ENCODE measurements at places on chromosomes 12 and 14.

DNA sequence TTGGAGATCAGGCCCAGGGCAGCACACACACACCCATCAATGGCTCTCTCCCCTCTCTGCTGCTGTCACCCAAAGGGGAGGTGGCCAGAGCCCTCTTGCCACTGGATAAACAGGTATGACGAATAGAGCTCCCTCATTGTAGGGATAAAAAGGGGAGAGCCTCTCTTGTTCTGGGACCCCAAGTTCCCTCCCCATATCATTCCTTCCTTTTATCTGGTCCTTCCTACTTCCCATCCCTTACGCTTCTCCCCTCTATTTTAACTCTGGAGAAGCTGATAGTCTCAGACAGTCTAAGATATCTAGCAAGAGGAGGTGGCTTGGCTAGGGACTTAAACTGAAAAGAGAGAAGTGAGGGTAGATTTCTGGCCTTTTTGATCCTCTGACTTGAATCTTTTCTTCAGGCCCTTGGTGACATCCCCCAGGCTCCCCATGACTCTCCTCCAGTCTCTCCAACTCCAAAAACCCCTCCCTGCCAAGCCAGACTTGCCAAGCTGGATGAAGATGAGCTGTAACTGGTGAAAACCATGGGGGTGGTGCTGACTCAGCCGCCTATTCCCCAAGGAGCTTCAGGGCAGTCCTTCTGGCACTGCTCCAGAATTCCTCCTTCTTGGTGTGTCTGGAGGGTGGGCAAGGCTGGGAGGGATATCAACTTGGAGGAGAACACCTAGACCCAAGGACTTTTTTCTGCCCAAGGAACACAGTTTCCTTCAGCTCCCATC, 5.3 kb downstream of the ARHGEF25 start:
- no peak for DNase-seq

DNA sequence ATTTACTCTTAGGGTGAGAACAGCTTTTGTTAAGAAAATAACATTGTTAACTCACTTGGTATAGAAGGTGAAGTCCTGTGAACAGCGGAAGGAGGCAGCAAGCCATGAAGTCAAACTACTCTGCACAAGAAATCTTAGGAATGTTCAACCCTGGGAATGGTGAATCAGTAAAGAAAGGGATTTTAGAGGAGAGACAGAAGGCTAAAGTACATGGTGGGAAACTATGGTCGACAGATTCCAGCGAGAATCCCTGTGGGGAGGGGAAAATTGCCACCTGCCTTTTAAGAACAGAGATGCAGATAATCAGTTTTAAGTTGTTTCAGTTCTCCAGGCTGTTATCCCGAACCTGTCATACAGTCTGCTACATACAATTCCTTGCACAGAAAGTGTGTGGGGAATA, 63.2 kb upstream of the PTPRR start:
- no peak for DNase-seq

GRCh38 chr14:86865934-86866333, 1127.0 kb downstream of the GALC start:
- no peak for DNase-seq

GRCh38 chr14:23020143-23021128, 10.5 kb upstream of the C14orf93 start:
- DNase-seq: no peak

- DNase-seq: no peak
These were observed 14.4 kb upstream of the FIGNL2 start for GRCh38 chr12:51862947-51863346.

- no peak for DNase-seq
These were observed 65.8 kb downstream of the GALNT16 start for GRCh38 chr14:69325646-69326265.

GRCh38 chr12:67344979-67345710, 76.0 kb downstream of the CAND1 start:
- no peak for DNase-seq

- DNase-seq: no peak
These were observed 196.1 kb downstream of the TBX5 start for GRCh38 chr12:114209861-114210260.

- no peak for DNase-seq
These were observed 172.2 kb downstream of the SLC41A2 start for GRCh38 chr12:104785886-104786285.

- no peak for DNase-seq
These were observed 68.1 kb downstream of the LRRC74A start for GRCh38 chr14:76894308-76894707.

- DNase-seq: no peak
These were observed 114.2 kb downstream of the TTC6 start for GRCh38 chr14:37709419-37710195.

- no peak for DNase-seq
These were observed 71.1 kb downstream of the PTPRR start for GRCh38 chr12:70849265-70849960.

DNA sequence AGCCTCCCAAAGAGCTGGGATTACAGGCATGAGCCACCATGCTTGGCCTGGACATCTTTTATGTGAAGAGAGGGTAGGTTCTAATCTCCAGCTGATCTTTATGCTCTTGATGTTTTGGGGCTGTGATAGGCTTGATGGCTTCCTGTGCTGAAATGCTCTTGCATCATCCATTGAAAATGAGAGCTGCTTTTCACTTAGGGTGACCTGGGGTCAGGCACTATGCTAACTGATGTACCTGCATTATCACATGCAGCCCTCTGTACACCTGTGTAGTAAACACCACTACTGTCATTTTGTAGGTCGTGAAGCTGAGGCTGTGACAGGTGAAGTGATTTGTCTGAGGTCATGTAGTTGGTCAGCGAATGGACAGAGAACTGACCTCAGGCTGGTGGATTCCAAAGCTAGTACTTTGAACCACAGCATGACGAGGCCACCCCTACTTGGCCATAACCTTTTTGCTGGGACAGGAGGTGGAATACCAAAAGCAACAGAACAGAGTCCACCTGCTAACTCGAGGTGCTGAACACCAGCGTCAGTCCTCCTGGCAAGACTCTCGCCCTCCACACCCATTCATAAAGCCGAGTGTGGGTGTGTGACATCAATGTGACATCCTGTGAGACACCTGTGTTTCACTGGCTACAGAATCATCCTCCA, 69.1 kb downstream of the C12orf75 start:
- DNase-seq: no peak

DNA sequence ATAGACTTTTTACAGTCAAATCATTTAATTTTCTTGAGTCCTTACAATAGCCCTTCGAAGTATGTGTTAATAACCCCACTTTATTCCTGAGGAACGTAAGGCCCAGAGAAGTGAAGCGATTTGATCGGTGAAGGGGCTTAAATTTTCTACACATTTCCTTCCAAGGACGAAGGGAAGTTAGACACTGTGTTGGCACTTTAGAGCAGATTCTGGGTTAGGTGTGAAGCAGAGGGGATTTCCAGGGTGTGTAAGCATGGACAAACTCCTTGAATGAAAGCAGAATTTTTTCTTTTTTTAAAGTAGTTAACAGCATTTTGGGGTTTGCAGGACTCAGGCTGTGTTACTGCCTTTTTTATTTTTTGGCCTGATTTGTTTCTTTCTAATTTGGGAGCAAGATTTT, 38.9 kb downstream of the PRORP start:
- no peak for DNase-seq

DNA sequence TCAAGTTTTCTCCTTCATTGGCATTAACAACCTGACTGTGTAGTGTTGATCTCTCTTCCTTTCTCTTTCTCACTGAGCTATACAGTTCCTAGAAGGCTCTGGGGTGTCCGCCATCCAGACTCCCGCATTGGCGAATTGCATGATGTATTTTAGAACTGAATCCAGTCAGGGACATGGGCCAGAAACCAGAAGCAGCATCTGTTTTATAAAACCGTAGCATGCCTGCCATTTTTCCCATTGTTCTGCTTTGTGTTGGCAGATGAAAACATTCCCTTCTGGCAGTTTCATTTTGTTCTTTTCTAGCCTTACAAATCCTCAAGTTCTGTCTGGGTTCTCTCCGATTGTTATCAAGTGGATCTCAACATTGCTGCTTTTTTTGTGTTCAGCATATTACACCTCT, 268.3 kb upstream of the SEL1L start:
- no peak for DNase-seq

DNA sequence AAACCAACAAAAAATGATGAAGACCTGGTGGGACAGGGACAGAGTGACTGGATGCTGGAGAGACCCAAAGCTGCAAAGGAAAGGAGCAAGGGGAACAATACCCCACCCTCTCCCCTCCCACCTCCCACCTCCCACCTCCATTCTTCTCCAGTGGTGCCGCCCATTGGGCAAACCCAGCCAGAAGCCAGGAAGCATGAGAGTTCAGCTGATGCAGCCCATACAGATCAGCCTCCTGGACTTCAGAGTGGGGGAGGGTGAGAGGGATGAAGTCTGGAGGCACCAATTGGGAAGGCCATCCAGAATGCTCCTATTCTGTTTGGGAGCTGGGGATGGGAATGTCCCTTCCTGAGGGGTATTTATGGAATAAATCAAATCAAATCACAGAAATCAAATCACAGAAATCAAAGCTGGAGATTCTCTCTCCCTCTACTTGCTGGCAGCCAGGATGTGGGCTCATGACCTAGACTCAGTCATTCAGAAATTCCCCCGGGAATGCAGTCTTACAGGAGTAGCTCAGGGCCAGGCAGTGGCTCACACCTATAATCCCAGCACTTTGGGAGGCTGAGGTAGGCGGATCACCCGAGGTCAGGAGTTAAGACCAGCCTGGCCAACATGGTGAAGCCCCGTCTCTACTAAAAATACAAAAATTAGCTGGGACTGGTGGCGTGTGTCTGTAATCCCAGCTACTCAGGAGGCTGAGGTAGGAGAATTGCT, 31.1 kb downstream of the IRF2BPL start:
- no peak for DNase-seq

DNA sequence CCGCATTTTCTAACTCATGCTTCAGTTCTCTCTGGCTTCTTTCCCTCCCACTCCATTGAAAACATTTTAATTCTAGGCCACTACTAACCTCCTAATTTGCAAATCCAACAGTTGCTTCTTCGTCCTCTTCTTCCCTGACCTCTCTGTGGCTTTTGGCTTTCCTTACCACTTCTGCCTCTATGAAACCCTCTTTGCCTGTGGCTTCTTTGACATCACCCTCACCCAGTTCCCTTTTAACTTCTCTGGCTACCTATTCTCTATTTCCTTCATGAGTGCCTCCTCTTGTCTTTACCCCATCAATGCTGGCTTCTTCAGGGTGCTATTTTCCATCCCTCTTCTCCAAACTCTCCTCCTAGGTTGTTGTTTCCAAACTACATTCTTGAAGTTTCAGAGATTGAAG, 4.4 kb upstream of the HCFC2 start:
- DNase-seq: no peak

DNA sequence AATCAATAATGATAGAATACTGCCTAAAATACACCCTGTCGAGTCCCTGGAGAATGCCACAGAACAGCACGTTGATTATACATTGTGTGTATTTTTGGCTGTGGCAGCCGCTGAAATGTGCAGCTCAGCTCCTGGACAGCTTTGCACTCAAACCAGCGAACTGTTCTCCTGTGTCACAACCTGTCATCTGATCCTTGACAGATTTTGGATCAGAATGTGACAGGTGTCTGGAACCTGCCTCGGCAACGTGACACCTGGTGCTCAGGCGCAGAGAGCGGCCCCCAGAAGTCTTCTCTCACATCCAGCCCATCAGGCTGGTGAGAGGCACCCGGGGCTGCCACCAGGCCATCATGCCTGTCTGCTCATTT, 19.3 kb downstream of the MVK start:
- DNase-seq: no peak

- no peak for DNase-seq
These were observed 431.1 kb downstream of the KCNH5 start for GRCh38 chr14:62614122-62614521.

DNA sequence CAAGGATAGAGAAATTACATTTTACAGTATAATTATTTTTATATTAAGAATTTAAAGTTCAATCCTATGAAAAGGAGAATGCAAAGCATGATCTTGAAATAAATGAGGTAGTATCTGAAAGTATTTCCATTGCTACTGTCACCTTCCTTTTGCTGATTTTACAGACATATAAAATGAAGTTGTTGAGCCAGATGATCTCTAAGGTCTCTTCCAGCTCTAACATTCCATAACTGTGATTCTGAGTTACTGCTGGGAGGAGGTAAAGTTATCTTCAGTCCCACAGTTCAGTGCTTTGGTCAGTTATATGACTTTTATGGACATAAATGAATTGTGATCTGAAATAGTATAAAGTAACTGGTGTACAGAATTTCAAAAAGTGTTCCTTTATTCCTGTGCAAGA, 52.8 kb downstream of the SLC38A6 start:
- no peak for DNase-seq

- no peak for DNase-seq
These were observed 211.9 kb upstream of the TBX3 start for GRCh38 chr12:114895827-114896226.

Data from SIG-M5 (cell line).